Skeletal muscle cell (primary cell): ENCODE measurements at places on chromosomes 7 and 10.

GRCh38 chr10:102431452-102432124 is 786 bp downstream of the CUEDC2 start:
- DNase-seq: no peak

DNA sequence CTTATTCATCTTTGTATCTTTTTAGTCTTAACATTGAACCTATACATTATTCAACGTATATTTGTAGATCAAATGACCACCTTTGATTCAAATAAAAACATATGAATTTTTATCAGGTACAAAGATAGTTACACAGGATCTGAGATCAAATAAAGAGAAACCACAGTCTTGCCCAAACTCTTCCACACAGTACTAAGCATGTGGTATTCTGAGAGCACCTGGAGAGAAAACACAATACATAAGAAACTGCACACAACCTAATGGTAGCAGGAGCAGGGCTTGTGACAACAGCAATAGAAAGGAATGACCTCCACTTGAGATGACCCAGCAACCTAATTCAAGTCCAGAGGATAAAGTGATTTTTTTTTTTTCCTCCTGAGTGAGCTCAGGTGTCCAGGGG is 6.5 kb upstream of the WASL start:
- no peak for DNase-seq

GRCh38 chr10:85667638-85668233 is 698.9 kb downstream of the GRID1 start:
- no peak for DNase-seq

DNA sequence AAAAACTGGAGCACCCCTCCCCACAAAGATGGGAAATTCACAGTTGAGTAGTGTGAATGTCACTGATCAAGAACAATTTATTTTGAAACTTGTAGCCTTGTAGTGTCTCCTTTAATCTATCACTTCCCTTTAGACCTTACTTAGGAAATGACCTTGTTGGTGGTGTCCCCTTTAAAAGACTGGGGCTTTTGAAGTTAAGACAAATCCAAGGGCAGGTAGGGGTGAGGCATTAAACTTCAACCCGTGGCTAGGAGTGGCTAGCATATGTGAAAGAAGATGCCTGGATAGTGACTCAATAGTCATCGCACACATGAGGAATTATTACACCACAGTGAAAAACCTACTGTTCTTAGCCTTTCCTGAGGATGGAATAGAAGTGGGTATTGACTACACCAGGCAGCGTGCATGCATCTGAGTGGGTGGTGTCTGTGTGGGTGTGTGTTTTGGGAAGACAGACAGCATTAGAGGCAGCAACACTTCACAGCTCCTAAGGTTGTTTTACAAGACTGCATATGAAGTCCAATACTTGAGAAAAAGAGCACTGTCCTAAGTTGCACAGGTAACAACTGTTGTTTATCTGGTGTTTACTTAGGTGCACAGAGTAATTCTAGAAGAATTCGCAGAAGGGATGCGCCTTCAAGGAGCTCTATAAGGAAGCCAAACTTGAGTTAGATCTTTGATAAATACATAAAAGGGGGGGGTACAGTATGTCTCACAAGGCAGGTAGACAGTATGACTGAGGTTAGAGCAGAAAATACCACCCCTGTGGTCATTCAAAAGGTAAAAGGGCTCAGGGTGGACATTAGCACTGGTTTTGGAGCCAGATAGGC is 32.9 kb downstream of the ABLIM1 start:
- DNase-seq: no peak
